ENCODE measurements at places on chromosomes 5 and 9.
A peak's percentile ranks its signal among the peaks of the same experiment; 100 is the strongest.

DNA sequence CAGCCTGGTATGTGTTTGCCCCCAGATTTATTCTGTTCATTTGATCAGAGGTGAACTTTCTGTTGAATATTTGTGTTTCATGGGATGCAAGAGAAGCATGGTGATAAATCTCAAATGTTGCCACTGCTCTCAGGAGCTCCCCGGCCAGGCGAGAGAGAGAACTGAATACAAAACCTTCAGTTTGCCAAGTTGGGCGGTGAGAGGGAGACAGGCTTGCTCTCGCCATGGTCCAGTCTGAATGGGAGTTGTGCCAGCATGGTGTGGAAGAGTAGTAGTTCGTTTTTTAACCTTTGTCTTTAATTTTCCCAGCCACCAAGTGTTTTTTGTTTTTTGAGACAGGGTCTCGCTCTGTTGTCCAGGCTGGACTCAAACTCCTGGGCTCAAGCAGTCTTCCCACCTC, 2.7 kb downstream of the NTMT1 start:
- DNase-seq: no peak

DNA sequence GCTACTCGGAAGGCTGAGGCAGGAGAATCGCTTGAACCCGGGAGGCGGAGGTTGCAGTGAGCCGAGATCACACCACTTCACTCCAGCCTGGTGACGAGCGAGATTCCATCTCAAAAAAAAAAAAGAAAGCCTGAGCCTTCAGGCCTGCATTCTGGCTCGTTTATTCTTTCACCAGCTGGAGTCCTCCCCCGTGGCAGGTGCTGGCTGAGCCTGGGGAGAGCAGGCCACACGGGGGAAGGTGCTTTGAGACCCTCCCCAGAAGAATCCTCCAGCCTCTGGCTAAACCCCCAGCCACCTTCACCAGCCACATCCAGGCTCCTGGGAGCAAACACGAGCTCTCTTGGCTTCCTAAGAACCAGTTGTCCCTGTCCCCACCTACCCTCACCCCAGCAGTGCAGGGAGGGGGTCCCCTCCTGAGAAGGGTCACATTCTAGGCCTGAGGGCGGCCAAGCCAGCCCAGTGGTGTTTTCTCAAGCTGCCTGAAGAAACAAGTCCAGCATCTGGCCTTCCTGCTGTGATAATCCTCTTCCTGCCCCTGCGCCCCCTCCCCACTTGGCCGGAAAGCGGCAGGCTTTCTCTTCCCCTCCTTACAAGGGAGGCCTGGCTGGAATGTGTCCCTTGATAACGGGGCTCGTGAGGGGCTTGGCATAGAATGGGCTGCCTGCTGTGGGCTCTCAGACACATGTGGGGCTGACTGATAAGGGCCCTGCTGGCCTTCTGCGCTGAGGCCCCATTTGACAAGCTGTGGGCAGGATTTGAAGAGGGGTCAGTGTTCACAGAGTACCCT, 41.5 kb downstream of the PLPP7 start:
- DNase-seq: no peak

GRCh38 chr9:134919303-134919702, 1.6 kb upstream of the FCN1 start:
- DNase-seq: no peak

- DNase-seq: no peak
Observed at GRCh38 chr5:110718311-110718710, 8.2 kb downstream of the TMEM232 start.

DNA sequence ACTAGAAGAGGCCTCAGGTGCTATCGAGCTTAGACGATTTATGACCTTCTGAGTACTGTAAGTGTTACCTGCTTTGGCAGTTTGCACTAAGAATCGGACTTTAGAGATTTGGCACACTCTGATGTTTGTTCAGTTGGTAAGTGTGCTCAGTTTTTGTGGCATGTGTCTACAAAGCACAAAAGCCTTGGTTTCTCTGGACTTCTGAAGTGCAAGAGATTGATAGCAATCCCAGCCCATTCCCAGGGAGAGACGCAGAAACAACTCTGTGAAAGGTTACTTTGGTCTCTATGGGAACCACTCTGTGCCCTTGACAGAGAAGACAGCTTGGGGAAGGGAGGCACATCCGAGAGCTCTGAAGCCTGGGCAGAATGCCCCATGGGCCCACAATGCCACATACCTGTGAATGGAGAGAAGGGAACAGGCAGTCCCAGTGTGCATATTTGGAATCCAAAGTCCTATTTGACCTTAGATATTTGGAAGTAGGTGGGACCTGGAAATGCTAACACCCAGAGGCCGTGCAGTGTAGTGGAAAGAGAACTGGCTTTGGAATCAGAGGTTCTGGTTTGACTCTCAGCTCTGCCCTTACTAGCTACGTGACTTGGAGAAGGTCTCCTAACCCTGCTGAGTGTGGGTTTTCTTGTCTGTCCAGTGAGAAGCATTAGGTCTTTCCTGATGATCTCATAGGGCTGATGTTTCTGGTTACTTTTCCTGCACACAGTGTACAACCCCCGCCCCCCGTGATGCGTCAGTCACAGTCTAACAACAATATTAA, 194.3 kb upstream of the VLDLR start:
- no peak for DNase-seq

GRCh38 chr5:167902298-167902697, 389.1 kb upstream of the WWC1 start:
- no peak for DNase-seq

- no peak for DNase-seq
Observed at GRCh38 chr5:87319469-87319868, 51.8 kb downstream of the RASA1 start.

- DNase-seq: no peak
Observed at GRCh38 chr5:121500310-121500709, 351.4 kb upstream of the FTMT start.

DNA sequence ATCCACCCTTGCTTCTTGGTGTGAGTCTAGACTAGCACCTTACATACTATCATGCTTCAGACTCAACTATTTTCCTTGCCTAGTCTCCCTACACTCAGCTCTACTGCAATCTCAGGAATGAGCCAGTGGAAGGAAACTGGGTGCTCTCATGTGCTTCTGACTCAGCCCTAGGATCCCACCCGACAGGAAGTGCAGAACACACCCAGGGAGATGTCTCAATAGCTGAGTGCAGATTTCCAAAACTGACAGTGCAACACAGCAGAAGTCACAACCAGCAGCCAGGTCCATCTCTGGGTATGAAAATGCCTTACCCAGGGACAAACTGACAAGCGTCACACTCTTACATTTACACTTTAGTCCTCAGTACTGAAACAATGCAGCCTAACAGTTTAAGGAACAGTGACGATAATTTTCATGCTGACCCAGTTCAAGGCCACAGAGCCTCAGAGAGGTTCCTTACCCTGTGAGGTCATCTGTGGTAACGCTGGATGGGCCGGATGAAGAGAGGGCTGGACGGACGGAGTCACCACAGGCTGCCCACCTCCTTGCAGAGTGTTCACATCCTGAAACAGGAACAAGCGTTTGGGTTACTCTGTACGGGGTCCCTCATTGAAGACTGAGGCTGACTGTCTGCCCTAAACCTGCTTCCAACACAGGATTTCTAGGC, 33.0 kb downstream of the FKBP15 start:
- DNase-seq: no peak

GRCh38 chr9:127159949-127160610, 37.6 kb upstream of the ANGPTL2 start:
- no peak for DNase-seq

GRCh38 chr5:130321931-130322330, 417.7 kb downstream of the CHSY3 start:
- no peak for DNase-seq

- no peak for DNase-seq
Observed at GRCh38 chr9:121023064-121023463, 27.0 kb downstream of the C5 start.

DNA sequence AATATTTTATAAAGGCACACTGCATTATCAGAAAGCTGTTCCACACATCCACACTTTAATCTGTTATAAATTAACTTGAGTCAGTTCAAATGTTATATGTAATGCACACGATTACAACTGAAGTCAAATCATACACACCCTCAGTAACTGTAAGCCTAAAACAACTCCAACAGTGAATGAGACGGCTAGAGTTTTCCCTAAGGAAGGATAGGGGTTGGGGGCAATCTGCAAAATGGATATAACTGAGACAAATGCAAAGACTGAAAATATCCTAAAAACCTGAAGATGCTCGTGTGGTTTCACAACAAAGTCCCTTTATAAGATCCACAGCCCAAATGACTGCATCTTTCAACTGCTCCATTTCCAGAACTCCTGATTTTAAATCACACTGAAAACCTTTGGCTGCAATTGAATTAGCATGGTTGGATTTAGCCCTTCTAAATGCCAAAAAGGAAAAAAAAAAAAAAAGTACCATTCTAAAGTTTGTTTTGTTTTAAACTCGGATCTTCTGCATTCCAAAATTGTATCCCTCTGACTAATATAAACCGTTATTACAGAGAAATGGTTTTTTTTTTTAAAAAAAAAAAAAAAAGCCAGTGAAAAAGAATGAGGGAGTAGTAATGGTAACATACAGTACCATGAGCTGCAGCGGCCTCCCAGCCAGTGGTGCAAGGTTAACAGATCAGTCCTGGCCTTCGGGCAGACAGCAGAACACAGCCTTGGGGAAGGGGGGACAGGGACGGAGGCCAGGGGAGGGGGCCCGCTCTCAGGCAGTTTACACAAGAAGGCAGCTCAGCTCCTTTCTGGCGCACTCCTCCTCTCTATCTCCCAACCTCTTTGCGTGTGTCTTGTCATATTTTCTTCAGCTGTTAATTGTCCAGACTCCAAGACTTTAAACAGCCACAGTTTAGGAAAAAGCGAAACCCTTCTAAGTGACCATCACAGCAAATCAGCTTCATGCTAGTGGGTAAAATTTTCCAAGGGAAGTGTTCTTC, 166.1 kb downstream of the BNC2 start:
- no peak for DNase-seq

- no peak for DNase-seq
Observed at GRCh38 chr9:77712533-77713130, 64.5 kb upstream of the GNA14 start.

- no peak for DNase-seq
Observed at GRCh38 chr5:116404016-116404415, 170.6 kb downstream of the SEMA6A start.

DNA sequence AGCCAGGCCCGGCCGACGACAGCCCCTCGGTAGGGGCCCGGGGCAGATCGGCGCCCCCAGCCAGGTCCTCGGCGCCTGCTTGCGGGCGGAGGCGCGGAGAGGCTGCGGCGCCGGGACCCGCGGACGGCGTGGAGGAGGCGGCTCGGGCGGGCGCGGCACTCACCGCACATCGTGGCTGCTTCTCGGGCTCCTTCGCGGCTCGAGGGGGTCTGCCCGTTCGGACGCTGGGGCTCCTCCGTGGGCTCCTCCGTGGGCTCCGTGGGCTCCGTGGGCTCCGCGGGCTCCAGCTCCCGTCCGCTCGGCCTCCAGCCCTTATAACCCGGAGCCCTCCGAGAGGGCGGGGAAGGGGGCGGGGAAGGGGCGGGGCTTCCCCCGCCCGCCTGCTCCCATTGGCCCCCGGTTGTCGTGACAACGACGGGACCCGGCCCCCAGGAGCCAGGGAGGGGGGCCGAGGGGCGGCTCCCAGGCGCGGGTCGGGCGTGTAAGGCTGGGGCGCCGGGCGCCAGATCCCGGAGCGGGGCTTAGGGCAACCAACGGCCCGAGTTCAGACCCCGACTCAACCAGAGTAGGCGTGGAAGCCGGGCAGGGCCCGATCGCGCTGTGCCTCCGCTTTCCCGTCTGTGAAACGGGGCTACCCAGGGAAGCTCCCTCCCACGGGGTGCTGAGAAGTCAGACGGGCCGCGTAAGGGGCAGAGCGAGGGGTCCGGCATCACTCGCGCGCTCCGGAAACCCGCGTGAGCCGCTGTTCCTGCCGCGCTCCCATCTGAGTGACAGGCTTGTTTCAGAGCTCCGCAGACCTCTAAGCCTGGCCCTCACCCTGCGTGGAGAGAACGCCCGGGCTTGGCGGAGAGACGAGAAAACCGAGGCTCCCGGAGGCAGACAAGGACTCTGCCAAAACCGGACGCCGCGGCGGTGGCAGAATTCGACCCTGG, at the start of gene GFPT2:
TSS of gene GFPT2 (minus strand) at position 289 of the 932 bp plus-strand sequence. CDS start at position 170, 119 bp downstream.
- peak; percentile 80 for DNase-seq

DNA sequence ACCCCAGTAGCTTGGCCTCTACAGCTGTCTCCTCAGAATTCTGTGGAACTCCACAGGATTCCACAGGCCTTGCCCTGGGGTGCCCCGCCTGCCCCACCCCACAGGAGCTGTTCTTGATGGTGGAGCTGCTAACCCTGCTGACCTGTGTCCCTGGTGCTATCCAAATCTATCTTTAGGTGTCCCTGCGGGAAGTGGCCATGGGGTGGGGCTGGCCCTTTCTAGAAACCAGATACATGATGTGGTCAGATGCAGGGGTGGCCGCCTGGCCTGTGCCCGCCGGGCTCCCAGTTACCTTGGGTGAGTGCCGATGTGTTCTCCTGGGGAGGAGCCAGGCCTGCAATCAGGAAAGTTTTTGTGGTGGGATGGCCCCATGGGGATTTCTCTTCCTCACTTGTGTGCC, 34.2 kb downstream of the WNK2 start:
- no peak for DNase-seq

GRCh38 chr5:102800427-102800826, 45.3 kb downstream of the PAM start:
- DNase-seq: no peak

DNA sequence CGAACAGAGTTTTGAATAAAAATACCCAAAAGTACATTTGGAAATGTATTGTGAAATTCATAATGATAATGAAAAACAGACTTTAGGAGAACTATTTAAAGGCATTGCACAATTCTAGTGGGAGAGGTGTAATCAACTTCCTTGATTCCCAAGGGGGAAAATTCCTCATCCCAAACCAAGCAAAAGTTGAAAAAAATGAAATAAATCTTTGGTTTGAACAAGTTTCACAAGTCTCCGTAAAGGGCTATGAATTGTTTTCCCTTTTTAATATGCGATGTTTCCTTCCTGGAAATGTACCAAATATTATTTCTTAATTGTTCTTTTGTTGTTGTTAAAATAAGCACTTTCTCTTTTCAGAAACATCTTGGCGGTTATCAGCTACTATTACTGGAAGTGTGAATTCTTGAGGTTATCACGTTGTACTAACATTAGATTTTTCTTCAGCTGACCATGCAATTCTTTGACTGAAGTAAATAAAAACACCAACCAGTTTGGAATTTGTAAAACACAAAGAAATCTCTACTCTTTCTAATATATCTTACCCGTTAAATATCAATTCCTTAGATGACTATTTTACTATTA, 59.3 kb downstream of the SVEP1 start:
- DNase-seq: no peak

- no peak for DNase-seq
Observed at GRCh38 chr9:115637661-115638060, 515.9 kb upstream of the PAPPA start.

GRCh38 chr9:133709015-133709611, 29.0 kb downstream of the SARDH start:
- no peak for DNase-seq

GRCh38 chr9:135499326-135500070, 984 bp upstream of the MRPS2 start:
- DNase-seq: peak; percentile 65

DNA sequence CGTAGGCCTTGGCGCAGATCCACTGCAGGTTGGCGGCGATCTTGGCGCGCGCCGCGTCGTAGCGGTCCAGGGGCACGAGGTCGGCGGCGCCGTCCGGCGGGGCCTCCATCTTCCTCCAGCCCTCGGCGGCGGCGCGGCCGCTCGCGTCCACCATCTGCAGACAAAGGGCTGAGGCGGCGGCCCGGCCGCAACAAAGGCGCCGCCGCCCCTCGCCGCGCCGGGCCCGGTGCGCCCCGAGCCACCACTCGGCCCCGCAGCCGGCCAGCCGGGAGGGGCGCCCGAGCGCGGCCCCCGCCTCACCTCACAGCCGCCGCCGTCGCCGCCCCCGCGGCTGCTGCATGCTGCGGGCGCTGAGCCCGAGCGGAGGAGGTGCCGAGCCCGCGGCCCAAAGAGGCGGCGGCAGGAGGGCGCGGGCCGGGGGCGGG, 328 bp downstream of the CAMSAP1 start:
- DNase-seq: no peak
